ENCODE measurements at places on chromosomes 16 and 17.

DNA sequence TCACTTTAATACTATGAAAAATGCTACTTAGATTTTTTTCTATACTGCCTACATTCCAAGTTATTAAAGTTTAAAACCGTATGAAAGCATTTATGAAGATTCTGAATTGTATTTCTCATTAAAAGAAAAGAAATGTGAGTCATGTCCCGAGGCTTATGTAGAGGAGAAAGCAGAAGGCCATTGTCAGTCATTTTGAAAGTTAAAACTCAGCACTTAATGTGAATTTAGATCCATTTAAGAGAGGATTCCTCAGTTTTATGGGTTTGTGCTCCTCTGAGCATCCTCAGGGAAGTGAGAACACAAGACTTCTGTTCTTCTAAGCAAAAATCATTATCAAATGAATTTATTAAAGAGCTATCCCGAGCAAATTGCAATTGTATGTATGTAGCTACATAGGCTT lies 11.8 kb downstream of the C17orf75 start:
- no peak for DNase-seq

- DNase-seq: no peak
Measured at GRCh38 chr16:79067600-79067999, 532.9 kb downstream of the MAF start.

DNA sequence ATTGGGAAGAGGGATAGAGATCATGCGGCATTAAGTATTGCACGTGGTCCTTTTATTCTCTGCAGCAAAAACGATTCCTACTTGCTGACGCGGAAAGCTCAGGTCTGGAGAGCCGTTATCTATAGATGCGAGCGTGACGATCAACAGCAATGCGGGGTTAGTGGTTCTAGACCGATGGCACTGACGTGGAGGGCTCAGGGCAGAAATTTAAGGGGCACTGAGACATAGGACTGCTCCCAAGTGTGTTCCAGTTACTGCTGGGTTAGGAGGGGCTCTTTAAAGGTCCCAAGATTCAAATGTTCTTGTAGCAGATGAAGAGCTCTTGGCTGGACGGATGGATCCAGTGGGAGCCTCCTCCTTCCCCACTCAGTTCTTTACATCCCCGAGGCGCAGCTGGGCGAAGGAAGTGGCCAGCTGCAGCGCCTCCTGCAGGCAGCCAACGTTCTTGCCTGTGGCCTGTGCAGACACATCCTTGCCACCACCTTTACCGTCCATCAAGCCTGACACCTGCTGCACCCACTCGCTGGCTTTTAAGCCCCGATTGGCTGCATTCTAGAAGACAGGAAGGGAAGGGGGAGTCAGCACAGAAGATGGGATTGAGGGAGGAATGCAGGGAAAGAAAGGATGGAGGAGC lies 732 bp upstream of the EXOSC6 start:
- peak; percentile 80 for DNase-seq

- no peak for DNase-seq
Measured at GRCh38 chr16:2042986-2043666, 4.5 kb downstream of the NTHL1 start.

- DNase-seq: no peak
Measured at GRCh38 chr16:3954411-3954921, 74.0 kb upstream of the CREBBP start.
